Forelimb muscle (tissue), 1 donor: ENCODE measurements at places on chromosomes 2 and 18. TPM values are rescaled to one million over a fixed set of nuclear protein-coding genes. Genes with fewer than 3 reads are reported as not detected.
A peak's percentile ranks its signal among the peaks of the same experiment; 100 is the strongest.

DNA sequence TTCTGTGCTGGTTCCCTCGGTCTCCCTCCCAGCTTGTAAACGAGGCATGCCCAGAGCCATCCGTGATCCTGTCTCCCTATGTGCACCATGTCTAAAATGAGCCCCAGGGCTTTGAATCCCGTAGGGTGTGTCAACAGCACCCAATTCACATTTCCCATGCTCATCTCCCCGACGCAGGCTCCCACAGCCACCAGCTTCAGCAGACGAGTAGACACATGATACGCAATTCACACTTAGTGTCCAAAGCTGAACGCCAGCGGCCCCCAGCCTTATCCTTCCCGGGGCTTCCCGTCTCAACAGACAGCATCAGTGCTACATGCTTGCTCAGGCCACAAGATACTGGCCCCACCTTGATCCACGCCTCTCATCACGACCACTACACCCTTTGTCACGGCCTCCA is 88.1 kb downstream of the EIPR1 start:
- DNase-seq, result no peak

- no peak for DNase-seq
Observed at GRCh38 chr2:230202430-230203109, 17.2 kb downstream of the SP110 start.

DNA sequence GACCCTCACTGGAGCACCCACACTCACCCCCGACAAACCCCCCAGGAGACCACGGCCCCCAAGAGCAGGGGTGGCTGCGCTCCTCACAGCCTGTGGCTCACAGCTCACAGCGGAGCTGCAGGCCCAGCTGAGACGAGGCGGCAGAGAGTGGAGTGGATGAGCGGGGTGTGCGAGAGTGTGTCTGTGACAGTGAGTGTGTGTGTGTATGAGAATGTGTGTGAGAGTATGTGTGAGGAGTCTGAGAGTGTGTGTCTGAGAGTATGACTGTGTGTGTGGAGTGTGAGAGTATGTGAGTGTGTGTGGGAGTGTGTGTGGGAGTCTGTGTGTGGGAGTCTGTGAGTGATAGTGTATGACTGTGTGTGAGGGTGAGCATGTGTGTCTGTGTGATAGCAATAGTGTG is 55.3 kb upstream of the ID2 start:
- no peak for DNase-seq

GRCh38 chr2:26527726-26528585 is 50.0 kb upstream of the OTOF start:
- DNase-seq, result no peak

DNA sequence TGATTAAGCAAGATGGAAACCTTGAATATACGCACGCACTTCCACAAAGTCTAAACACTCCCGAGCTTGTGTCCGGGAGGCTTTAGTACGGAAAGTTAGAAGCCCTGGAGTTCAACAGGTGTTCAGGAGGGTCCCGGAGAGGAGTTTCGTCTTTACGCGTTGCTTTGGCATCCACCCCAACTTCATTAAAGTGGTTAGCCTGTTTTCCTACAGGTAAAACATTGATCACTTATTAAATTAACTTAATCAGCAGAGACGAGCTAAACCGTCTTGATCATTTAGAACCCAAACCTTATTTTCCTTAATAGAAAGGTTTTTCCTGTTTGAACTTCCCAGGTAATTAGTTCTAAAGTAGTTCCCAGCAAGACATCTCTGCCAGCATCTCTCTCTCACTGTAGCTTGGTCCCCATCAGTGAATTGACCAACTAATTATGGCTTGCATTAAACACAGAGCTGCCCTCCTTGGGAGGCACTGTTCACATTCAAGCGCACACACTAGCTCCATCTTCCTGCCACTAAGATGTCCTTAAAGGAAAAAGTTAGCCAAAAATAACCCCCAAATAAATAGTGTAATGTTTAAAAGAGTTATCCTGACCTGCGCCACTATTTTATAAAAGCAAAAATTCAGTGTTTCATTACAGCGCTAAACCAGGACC is 1.4 kb downstream of the NPAS2 start:
- no peak for DNase-seq

DNA sequence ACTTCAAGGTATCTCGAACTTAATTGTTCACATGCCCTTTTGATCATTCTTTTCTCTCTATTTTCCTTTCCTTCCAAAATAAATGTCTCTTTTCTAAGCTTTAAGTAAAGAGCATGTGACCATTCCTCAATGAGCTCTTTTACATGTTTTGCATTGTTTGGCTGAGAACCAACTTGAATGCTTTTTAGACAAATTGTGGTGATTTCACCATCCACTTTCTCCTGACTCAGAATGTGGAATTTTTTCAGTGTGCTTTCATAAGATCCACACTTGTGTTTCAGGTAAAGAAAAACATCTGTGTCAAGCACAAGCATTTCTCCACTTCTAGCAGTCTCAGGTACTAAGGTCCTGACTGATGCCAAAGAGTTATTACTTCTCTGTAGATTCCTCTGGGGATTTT is 10.7 kb downstream of the RBM43 start:
- DNase-seq, result no peak

GRCh38 chr2:241964133-241964532 is 94.6 kb downstream of the RTP5 start:
- DNase-seq, result no peak

DNA sequence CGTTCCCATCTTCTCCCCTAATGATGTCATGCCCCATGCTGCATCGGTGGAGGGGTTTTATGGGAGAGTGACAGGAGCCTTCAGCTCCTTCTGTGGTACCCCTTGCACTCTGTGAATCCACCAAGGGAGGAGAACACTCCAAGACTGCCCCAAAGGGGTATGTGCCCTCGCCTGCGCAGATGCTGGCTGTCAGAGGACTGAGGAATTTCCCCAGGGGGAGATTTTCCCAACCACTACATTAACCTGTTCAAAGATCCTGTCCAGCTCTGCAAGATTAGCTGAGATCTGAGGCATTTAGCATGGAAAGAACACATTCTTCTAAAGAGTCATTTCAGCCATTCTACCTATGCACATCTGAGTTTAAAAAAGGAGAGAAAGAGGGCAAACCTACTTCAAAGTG is 143.2 kb upstream of the ITGA6 start:
- no peak for DNase-seq

GRCh38 chr18:76658627-76659026 is 163.6 kb upstream of the ZNF516 start:
- DNase-seq, result no peak

DNA sequence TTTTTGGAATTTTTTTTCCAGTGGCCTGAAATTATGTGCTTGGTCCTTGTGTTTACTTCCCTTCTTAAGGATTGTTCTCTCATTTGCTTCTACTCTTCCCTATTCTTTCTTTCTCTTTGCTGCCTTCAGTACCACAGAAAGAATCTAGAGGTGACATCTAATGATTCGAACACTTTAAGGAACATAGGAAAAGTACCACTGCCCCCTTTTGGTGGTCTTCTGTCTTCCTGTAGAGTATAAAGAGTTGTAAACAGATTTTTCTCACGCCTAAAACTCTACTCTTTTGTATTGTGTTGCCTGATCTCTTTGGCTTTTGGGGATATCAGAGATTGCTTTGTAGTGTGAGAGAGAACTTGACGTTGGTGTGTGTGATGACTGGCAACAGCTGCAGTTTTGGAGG is 7.0 kb upstream of the SCTR start:
- no peak for DNase-seq

GRCh38 chr2:8627692-8628085 is 54.2 kb upstream of the ID2 start:
- DNase-seq, result no peak

DNA sequence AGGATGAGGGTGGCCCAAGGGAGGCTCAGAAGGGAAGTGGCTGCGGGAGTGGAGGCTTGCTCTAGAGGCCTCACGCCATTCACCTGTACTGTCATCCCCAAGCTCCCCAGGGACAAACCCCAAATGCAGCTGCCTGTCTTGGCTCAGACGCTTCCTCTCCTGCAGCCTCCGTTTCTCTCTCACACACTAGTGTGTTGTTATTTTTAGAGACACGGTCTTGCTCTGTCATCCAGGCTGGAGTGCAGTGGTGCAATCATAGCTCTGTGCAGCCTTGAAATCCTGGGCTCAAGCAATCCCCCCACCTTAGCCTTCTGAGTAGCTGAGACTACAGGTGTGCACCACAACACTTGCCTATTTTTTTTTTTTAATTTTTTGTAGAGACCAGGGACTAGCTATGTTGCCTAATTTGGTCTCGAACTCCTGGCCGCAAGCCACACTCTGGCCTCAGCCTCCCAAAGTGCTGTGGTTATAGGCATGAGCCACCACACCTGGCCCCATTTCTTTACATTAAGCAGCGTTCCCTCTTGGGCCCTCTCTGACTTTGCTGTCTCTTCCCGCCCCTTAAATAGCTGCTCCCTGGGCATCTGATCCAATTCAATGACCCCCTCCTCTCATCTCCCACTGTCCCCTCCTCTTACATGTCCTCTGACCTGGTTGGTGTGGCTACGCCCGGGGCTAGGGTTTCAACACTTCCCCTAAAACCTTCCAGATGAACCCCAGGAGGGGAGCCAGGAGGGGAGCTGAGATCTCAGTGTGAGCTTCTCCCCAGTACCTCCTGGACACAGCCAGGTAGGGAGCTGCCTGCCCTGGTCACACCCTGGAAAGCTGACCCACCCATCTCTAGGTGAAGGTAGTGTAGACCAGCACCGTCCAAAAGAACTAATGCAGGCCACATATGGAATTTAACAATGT is 24.0 kb upstream of the LOXHD1 start:
- DNase-seq, result no peak

- no peak for DNase-seq
Observed at GRCh38 chr2:160199683-160200389, at the start of gene ITGB6. Gene ITGB6 (minus strand): TSS chr2:160200272. CDS start chr2:160200063, 209 bp downstream.

DNA sequence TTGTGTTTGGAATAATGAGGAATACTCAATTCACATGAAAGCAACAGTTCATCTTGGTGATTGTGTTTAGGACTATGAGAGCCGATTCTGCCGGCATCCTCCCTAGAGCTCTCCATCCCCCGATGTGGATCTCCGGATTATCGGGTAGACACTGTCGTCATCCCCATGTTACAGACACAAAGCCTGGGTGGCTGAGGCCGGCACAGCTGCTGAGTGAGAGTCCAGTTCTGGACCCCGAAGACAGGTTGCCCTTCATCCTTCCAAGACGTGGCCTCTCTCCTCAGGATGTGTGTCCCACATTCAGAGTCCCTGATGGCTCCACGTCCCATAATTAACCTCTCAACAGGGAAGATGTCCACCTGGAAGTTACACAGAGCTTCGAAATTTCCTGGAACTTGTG is 129.3 kb downstream of the HDAC4 start:
- no peak for DNase-seq

GRCh38 chr2:120262150-120262549 is 9.5 kb downstream of the RALB start:
- no peak for DNase-seq

- DNase-seq, result no peak
Observed at GRCh38 chr2:8364668-8365067, 317.2 kb upstream of the ID2 start.

GRCh38 chr2:20211420-20211819 is 13.5 kb downstream of the SDC1 start:
- DNase-seq, result no peak

DNA sequence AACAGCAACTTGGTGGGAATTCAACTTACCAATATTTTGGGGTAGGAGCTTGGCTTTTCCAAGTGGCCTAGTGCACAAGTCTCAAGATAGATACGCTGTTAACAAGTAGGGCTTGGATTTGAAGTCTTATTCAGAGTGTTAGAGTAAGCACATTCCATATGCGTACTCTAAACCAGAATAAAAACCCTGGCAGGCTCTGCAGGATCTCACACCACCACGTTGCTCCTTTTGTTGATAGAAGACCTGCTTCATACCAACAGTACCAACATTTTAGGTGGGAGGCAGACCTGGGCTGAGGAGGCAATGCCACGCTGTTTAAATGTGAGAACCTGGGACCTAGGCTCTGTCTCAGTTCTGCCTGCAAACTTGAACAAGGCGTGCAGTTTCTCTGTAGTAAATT is 214.0 kb downstream of the RNF144A start:
- DNase-seq, result no peak

DNA sequence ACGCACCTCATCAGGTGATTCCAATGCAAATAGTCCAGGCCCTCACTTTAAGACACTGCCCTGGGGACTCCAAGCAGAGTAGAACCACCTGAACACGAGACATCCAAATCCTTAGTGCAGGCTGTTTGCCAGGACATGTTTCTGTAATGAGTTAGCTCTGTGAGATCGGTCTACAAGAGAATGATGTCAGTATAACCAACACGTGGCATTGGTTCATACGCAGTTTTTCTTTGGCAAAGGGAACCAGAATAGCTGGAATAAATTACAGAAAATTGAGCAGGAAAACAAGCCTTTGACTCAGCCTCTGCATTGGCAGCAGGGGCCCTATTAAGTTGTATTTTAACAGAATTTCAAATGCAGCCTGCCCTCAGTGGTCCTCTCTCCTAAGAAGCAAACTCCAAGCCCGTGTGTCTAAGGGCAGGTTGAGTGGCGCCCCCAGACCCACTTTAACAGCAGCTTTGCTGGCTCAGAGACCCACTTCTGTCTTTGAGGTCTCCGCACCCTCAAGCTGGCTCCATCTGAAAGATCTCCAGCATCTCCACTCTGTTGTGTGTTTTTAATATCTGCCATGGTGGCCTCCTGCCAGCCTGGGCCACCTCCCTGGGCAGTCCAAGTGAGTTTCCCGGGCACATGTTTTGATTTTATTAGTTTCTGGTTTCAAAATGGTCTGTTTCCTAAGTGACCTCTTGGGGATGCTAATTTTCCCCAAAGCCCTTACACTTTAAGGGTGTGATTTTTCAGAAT is 61.3 kb downstream of the ALPK2 start:
- peak; percentile 84 for DNase-seq

- no peak for DNase-seq
Observed at GRCh38 chr2:238010572-238010971, 43.8 kb downstream of the UBE2F start.

DNA sequence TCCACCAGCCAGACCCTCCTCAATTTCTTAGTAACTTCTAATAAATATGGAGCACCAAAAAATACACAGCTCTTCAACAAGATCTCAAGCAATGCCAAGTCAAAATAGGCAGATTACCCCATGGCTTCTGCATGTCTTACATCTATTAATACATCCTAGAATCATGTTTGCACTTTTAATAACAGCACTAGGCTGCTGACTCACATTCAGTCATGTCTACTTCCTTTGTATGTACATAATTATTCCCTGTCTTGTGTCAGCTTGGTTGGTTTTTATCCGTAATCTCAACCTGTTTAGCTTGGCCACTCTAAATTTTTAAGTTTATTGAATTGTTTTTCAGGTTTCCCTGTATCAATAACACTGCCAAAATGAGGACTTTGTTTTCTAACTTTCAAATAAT is 420.1 kb upstream of the ACVR2A start:
- no peak for DNase-seq

Gene NTSR2
- polyA plus RNA-seq, result not detected

Gene VWC2L
- not detected for polyA plus RNA-seq

Gene SPEG
- 235 TPM for polyA plus RNA-seq

Gene CNTNAP5
- 0.03 TPM for polyA plus RNA-seq

Gene SCYGR6
- polyA plus RNA-seq, result not detected

Gene MEP1B
- polyA plus RNA-seq, result 0.11 TPM

Gene TMEM17
- 1.5 TPM for polyA plus RNA-seq

Gene TLX2
- polyA plus RNA-seq, result not detected
